ENCODE measurements at places on chromosomes 11 and 22.

DNA sequence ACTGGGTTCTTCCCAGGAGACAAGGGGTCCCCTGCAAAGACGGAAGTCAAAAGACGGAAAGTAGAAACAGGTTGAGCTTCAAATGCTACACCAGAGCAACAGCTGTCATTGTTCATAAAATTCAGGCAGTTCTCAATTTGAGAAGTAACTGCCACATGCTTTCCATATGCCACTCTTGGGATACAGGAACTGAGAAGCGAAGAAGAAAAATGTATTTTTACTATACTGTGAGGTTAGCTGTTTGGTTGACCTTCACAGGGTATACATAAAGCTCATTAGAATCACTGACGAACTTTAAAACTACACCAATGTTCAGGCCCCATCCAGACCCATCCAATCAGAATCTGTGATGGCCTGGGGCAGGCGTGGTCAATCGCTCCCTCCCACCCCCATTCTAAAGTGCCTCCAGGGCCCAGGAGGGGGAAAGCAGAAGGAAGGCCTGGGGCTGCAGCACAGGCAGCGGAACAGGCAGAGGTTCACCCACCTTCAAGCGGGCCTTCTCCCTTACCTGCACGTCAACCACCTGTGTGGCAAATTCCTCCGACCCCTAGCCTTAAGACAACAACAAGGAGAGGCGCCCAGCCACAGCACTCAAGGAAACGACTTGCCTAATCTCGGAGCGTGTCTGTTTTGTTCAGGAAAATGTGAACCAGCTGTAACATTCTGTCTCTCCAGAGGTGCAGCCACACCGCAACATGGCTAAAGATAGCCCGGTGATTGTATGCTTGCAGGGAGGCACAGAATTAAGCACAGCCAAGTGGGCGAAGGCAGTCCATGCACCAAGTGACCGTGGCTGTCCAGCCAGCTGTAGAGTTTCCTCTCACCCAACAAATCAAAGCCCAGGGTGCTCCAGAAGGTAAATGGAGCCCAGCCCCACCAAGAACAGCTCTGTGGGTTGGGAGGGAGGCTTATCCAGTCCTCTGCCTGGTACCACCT, 82.6 kb downstream of the MICAL3 start:
- DNase-seq, result no peak

GRCh38 chr11:5252192-5252918, 2.2 kb downstream of the HBG2 start:
- DNase-seq, result no peak

DNA sequence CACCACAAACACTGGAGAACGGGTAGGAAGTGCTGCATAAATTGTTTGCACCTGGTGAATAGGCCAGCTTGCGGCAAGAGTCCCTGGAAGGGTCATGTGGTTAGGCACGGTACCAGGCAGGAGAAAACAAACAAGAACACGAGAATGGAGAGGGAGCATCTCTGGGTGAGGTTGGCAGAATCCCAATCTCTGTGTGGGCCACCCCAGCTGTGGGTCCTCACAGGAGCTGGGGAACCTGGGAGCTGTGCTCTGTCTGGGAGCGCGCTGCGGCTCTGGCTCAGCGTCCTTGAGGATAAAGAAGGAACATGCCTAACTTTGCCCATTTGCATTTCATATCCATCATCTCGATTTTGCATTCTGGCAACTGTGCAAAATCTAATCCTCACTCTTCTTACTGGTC, 46.1 kb upstream of the JAM3 start:
- no peak for DNase-seq

- DNase-seq, result no peak
Measured at GRCh38 chr11:82996966-82997606, 74.6 kb downstream of the RAB30 start.

- DNase-seq, result no peak
Measured at GRCh38 chr11:112118176-112118575, 31.5 kb downstream of the SDHD start.
